Osteocyte (in vitro differentiated cells): ENCODE measurements at places on chromosomes 7 and 10. TPM values are rescaled to one million over a fixed set of nuclear protein-coding genes. Genes with fewer than 3 reads are reported as not detected.
A peak's percentile ranks its signal among the peaks of the same experiment; 100 is the strongest.

DNA sequence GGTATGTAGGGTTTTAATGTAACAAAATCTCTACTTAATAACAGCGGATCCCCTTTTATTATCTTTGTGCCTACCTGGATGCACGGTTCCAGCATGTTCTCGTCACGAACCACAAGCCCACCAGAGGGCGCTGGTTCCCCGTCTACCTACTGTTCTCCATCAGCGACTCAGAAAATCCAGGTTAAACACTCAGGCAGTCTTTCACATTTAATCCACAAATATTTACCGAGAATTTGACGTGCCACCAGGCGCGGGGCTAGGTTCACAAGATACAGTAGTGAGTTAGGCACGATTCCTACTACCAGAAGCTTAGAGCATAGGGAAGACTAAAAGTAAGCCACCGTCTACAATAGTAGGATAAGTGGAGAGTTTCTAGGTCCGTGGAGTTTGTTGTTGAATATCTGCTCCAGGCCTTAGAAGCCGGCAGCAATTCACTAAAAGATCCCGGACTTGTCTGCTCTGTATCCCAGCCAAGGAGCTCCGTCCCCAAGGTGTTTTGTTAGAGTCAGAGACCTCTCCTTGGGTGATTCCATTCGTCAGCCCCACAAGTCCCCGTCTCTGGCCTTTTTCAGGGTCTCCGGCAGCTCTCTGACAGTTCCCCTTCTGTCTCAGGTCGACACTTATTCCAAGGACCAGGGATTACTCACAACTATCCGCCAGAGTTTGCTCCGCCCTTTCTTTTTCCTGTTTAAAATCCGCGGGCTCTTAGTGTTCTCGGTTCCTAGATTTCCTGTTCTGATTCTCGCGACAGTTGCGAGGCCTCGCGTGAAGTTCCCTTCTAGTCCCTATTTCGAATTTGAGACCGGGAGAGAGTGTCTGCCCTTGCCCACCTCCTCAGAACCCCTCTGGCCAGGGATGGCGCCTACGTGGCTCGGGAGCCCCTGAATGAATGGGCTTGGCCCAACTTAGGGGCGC lies 1.5 kb upstream of the KAZALD1 start:
- DNase-seq: peak; percentile 92

The SPDYE2B gene
- not detected in 2 replicates for total RNA-seq

The PILRA gene
- total RNA-seq: 1.8 and 2.5 TPM in 2 replicates

The SEMA3C gene
- 74.1 and 77.5 TPM in 2 replicates for total RNA-seq

The STK31 gene
- 0.35 TPM in 1 of 2 replicates, not detected in the other for total RNA-seq

The PWWP2B gene
- 12.9 and 14.6 TPM in 2 replicates for total RNA-seq

- no peak for DNase-seq
Measured at GRCh38 chr10:28587970-28588290, 55.0 kb downstream of the WAC start.

The TRIM50 gene
- total RNA-seq: not detected in 2 replicates

GRCh38 chr7:38893061-38893460 lies 15.9 kb downstream of the VPS41 start:
- no peak for DNase-seq

DNA sequence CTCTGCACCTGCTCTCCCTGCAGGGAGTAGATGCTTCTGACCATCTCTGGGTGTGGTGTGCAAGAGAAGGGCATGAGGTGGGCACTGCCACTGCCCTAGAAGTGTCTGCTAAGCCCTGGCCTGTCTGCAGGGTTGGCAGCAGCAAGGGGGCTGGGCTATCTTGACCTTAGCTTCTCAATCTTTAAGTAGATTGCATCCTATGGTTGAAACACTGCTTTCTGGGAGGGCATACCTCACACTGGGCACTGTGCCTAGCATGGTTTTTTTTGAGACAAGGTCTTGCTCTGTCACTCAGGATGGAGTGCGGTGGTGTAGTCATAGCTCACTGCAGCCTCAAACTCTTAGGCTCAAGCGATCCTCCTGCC lies 54.9 kb downstream of the CLIP2 start:
- no peak for DNase-seq

GRCh38 chr7:77954773-77955555 lies 156.4 kb downstream of the PHTF2 start:
- DNase-seq: no peak

DNA sequence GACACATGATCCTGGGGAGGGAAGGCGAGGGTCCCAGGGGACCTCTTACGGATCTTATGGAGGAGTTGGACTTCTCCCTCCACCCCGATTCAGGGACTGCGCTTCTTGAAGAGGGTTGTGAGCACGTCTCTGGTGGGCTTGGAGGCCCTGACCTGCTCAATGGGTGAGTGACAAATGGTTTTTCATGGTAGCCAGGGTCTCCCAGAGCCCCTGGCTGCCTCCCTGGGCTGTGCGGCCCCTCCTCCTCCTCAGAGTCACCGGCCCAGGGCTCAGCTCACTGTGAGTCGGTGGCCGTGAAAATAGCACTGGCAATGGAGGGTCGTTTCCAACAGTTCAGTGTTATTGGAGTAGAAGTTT lies 26.6 kb downstream of the INPP5A start:
- DNase-seq: no peak

GRCh38 chr10:57014758-57015157 lies 653.7 kb upstream of the ZWINT start:
- DNase-seq: no peak

DNA sequence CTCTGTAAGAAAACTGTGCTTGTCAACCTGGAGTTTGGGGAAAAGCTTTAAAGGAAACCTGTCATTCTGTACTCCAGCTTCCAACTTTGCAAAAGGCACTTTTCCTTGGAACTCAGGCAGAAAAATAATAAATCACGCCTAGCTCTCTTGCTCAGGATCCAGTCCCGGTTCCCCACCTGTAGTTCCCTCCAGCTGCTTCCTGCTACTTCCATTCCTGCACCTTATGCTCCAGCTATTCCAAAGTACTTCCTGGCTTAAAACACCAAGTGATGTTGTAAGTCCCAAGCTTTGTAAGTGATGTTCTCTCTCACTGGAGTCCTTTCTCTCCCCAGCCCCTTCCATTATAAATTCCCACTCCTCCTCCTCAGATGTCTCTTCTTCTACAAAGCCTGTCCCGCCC lies 98.6 kb downstream of the GRM8 start:
- DNase-seq: no peak

DNA sequence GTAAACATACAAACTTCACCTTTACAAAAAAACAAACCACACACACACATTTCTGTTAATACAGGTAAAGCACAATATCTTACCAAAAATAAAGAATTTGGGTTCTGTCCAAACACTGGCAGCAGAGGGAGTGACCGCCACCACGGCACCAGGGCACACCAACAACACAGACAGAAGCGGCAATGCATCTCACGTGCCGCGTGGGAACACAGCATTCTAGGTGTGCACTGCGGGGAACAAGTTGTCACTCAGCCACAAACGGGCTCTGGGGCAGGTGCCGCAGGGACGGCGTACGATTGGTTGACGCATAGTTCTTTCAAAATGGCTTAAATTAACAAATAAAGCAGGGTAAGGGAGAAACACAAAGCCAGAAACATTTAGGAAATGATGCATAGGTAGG lies 22.3 kb downstream of the PDGFA start:
- no peak for DNase-seq

- DNase-seq: no peak
Measured at GRCh38 chr7:49580000-49580399, 193.4 kb upstream of the VWC2 start.

The POM121 gene
- total RNA-seq: 36.8 and 37.1 TPM in 2 replicates

- no peak for DNase-seq
Measured at GRCh38 chr7:134678115-134678514, 31.5 kb downstream of the BPGM start.

GRCh38 chr10:124153023-124153826 lies 59.8 kb upstream of the CHST15 start:
- DNase-seq: no peak

GRCh38 chr10:110822035-110822711 lies 49.6 kb upstream of the PDCD4 start:
- DNase-seq: no peak

DNA sequence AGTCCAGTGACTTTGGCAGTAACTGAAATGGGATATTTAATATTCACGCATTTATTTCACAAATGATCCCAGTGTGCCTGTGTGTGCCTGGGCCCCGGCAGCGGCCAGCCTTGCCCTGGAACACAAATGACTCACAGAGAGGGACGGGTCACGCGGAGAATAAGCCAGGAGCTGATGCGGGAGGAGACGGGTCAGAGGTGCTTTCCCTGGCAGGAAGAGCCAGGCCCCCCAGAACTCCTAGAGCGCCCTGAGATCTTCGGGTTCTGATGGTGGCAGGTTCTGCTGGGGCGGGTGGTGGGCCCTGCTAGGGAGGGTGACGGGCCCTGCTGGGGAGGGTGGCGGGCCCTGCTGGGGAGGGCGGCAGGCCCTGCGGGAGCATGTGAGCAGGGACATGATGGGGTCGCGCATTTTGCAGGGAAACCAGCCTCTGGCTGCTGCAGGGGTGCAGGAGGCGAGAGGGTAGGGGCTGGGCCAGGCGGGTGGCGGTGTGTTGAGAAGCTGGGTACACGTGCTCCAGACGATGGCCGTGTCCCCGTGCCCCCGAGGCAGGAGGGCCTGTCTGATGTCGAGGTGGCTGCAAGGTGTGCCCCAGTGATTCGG lies 84.2 kb upstream of the DIP2C start:
- no peak for DNase-seq

The GALNT17 gene
- total RNA-seq: 1.4 and 1.5 TPM in 2 replicates

DNA sequence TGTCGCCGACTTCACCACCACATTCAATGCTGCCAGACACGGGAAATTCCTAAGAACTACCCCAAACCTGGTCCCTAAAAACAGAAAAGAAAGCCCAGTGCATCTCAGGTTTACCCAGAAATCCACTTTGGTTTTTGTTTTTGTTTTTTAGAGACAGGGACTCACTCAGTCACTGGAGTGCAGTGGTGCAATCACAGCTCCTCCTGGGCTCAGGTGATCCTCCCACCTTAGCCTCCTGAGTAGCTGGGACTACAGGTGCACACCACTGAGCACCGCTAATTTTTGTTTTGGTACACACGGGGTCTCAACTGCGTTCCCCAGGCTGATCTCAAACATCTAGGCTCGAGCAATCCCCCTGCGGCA lies 22.8 kb downstream of the MAD1L1 start:
- no peak for DNase-seq

GRCh38 chr7:143447466-143447865 lies 4.2 kb downstream of the TAS2R60 start:
- no peak for DNase-seq

DNA sequence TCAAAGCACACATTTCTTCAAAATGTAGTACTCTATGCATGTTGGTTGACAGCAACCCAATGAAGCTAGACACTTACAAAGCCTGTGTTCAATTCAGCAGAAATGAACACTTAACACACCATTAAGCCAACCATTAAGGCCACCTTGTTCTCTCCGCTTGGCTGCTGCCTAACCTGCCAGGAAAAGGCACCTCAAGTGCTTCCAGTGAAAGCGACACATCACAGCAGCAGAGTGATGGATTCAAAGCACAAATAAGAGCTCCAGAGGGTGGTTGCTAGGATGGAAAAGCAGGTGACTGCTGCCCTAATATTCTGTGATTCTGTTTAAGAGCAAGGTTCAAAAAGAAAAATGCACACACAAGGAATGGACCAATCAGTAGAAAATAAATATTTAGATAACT lies 81.5 kb upstream of the GNAI1 start:
- no peak for DNase-seq

DNA sequence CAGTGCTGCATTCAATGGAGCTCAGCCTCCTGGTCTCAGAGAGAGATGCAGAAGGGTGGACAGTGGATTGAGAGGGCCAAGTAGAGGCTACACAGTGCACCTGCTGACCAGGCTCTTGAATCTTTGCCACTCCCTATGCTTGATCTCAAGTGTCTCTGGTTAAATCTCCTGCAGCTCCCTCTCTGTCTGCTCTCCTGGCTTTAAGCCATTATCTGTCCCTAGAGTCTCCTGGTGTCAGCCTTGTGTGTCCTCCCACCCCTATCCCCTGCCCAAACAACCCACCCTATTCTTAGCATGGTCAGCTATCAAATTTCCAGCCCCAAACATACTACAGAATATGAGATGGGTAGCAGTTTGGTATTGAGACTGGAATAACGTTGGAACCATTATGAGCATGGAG lies 479.3 kb upstream of the CELF2 start:
- DNase-seq: no peak

The DRGX gene
- not detected in 2 replicates for total RNA-seq

- DNase-seq: no peak
Measured at GRCh38 chr7:88289564-88290025, 17.1 kb downstream of the STEAP4 start.
